ENCODE measurements at places on chromosomes 12 and 14.

DNA sequence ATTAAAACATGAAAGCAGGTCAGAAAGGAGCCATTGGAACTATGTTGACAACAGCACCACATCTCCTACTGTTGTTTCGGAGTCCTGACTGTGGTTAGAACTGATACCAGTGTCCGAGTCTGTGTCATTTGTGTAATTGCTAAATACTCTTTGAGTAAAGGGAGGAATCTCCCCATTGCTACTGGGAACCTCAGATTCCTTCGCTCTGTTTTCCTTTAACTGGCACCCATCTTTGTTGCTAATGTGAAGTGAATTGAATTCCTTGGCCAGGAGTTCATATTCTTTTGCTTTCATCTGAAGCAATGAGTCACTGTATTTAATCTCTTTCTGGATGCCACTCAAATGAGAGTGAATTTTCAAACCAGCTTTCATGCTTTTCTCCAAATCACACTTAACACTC lies 31.5 kb downstream of the RASSF9 start:
- no peak for DNase-seq

DNA sequence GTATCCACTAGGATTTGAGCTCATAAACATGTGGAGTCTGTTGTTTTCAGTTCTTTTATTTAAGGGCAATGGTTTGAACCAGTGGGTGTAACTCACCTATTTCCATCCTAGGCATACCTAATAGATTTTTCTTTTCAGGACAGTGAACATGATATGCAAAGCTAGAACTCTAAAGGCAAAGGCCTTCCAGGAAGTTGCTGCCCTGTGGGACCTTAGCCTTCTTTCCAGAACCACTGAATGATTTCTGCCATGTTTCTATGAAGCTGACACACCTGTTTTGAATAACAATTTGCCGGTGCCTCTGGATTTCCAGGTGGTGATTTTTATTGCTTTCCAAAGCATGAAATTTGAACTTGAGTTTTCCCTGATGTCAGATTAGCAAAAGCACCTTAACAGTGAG lies 372.9 kb upstream of the FAR2 start:
- no peak for DNase-seq

DNA sequence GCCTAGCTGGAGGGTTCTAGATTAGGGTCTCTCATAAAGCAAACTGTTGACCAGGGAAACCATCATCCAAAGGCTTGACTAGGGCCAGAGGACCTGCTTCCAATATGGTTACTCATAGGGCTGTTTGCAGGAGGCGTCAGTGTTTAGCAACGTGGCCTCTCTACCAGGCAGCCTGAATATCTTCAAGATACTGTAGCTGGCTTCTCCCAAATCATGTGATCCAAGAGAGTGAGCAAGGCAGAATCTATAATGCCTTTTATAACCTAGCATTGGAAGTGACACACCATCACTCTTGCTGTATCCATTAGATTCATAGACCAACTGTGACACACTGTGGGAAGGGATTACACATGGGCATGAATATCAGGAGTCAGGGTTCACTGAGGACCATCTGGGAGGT lies 17.3 kb downstream of the TPH2 start:
- no peak for DNase-seq

DNA sequence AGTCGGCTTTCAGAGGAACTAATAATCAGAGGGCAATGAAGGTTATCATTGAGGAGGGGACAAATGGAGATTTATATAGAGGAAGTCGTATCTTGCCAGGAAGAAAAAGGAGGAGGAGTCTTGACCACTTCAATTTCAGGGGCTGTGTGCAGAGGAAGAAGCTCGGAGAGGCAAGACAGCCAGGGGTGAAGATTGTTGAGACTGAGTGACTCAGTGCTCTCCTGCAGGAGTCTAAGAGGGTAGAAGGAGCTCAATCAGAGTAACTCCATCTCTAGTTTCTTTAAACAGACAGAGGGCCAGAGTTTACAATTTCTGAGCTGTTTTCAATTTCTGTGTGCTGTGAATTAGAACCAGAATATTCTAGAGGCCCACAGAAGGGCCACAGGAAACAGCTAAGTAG lies 439.3 kb upstream of the PRICKLE1 start:
- no peak for DNase-seq

GRCh38 chr12:105507311-105508038 lies 177.0 kb downstream of the C12orf75 start:
- no peak for DNase-seq

GRCh38 chr14:28571636-28572035 lies 195.0 kb upstream of the FOXG1 start:
- no peak for DNase-seq

- no peak for DNase-seq
Observed at GRCh38 chr12:2396448-2396871, 343.7 kb downstream of the CACNA1C start.

DNA sequence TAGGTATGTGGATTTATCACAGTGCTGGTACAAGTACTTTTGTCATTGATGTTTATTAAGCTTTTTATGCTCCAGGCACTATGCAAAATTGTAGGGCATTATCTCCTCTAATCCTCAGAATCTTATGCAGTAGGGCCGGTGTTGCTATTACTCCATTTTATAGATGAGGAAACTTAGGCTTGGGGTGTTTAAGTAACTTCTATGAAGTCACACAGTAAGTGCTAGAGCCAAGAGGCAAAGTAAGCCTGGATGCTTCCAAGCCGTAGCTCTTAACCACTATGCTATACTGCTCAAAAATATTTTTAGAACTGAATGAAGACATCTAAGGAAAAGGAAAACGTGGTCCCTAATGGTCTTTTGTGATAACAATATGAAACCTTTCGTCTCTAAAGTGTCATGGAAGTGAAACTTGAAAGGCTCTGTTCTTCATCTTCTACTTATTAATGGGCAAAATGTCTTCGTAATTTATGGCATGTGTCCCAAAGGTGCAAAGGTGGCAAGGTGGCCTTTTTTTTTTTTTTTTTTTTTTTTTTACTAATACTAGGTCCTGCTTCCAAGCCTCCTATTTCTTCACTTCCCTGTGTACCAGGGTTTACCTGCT lies 85.2 kb downstream of the ETV6 start:
- DNase-seq: no peak

DNA sequence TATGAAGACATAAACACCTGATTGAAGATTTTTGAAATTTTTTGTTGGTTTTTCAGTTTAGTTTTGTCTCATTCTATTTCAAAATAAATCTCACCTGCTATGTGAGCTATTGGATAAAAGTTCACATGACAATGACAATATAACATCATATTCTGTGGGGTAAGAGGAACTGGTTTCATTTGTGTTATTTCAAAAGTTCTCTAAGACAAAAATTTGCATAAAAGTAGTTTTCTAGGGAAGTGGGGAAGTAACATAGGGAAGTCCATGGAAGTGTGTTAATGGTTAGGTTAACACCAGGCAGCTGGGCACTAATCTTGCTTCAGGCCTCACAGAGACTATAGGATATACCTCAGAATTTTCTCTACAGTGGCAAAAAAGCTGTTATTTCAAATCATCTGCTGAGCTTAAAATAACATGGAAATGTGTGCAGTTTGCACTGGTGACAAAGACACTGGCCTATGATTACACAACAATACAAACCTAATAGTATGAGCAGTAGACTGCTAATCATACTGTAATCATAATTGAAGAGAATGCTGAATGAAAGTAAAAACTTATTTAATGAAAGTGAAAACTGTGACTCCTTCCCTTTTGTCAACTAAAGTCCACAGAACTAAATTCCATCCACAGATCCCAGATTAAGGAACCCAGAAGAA lies 710.6 kb upstream of the TMEM132C start:
- no peak for DNase-seq

DNA sequence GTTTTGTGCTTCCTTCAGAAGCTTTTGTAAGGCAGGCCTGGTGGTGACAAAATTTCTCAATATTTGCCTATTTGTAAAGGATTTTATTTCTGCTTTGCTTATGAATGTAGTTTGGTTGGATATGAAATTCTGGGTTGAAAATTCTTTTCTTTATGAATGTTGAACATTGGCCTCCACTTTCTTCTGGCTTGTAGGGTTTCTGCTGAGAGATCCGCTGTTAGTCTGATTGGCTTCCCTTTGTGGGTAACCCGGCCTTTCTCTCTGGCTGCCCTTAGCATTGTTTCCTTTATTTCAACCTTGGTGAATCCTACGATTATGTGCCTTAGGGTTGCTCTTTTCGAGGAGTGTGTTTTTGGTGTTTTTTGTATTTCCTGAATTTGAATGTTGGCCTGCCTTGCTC lies 58.2 kb downstream of the NUBPL start:
- DNase-seq: no peak

GRCh38 chr14:104221636-104222369 lies 83.4 kb downstream of the KIF26A start:
- no peak for DNase-seq

DNA sequence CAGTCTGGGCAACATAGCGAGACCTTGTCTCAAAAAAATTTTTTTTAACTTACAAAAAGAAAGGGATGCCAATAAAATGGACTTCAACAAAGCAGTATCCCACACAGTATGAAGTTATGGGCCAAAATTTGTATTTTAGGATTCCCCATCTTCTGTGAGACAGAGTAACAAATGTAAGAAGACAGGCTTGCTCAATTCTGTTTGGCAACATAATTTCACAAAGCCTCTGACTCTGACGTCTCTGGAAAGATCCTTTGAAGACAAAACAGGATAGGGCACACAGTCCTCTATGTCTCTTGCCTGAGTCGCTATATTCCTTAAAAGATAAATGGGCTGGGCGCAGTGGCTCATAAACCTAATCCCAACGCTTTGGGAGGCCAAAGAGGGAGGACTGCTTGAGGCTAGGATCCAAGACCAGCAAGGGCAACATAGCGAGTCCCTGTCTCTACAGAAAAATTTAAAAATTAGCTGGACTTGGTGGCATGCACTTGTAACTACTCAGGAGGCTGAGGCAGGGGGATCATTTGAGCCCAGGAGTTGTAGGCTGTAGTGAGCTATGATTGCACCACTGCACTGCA lies 1.1 kb upstream of the HOMEZ start:
- DNase-seq: no peak

DNA sequence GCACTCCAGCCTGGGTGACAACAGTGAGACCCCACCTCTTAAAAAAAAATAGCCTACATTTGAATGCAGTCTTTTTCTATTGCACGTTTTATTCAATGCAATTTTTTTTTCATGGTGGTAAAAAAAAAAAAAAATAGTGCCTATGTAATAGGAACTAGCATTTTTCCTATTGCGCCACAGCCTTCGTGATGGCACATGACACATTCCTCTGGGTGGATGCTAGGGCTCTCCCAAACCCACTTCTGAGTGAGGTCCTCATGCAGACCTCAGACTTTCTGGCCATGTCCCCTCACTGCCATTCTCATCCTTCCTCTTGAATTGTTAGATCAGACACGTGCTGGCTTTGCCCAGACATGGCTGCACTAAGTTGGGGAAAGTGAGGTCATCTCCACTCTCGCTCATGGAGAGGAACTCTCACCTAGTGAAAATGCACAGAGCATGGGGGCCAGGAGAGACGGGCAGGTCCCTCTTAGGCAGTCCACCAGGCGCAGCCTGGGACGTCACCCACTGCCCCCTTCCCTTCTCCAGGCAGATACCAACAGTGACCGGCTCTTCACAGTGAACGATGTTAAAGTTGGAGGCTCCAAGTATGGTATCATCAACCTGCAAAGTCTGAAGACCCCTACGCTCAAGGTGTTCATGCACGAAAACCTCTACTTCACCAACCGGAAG lies 19.2 kb downstream of the DCAF4 start:
- no peak for DNase-seq

DNA sequence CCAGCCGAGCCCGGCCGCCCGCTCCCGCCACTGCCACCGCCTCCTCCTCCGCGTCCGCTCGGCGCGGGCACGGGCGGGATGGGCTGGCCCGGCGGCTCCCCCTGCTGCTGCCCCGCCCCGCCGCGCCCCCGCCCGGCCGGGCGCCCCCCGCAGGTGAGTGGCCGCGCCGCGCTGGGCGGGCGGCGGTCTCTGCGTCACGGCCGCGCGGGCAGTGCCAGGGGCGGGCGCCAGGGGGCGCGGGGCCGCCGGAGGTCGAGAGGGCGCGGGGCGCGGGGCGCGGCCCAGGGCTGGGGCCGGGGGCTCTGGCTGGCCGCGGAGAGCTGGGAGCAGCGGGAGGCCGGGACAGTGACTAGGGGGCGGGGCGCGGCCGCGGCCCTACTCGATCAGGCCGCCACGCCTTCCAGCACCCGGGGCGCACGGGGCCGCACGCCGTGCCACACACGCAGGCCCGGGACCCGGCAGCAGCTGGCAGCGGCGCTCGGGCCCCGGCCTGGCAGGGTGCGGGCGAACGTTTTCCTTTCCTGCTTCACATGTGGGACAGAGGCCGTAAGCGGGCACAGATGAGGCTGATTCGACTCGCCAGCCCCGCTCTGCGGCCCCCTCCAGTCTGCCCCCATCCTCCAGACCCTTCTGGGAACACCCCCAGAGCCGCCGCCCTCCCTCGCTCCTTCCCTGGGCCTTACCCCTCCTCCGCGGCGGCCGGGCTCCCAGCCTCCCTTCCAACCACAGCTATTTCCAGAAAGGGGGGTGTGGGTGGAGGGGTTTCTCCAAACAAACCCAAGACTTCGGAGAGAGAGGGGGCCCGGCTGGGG lies 2.4 kb upstream of the TNS2 start:
- DNase-seq: peak; percentile 62

- DNase-seq: no peak
Observed at GRCh38 chr14:104805326-104805678, 4.4 kb downstream of the ZBTB42 start.

- no peak for DNase-seq
Observed at GRCh38 chr12:120366845-120367232, 2.1 kb downstream of the MSI1 start.

DNA sequence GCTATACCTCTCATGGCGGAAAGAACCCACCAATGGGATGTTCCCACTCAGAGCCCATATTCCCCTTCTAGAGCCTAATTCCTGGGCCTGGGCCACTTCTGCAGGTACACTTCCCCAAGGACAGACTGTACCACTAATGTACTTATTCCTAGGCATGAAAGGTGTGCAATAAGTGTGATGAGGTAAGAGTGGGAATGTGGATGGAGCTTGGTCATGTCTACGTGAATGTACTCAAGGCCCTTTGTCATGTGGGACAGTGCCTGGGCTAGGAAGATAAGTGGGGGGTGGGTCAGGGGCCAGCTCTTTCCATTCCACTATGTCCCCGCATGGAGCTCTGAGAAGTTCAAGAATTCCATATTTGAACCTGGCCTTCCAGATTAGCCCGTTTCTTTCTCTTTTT lies 63.4 kb upstream of the FUT8 start:
- no peak for DNase-seq

GRCh38 chr14:86055512-86056075 lies 525.6 kb downstream of the FLRT2 start:
- no peak for DNase-seq

GRCh38 chr14:43449291-43449690 lies 1057.8 kb downstream of the FSCB start:
- no peak for DNase-seq

DNA sequence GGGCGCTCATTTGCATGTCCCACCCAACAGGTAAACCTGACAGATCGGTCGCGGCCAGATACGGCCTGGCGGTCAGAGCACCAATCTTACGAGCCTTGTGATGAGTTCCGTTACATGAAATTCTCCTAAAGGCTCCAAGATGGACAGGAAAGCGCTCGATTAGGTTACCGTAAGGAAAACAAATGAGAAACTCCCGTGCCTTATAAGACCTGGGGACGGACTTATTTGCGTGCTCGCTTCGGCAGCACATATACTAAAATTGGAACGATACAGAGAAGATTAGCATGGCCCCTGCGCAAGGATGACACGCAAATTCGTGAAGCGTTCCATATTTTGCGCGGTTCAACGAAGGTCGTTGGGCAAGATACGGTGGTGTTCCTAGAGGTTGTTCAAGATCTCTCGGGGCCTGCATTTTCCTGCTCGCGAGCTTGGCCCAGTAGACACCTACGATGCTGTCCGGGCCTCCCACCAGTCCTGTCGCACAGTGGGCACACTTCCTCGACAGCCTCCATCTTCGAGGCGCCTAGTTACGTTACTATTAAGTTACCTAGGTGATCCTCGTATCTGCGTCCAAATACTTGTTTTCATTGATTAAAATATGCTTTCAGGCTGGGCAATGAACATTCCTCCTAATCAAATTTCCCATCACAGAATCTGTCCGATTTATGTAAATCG lies at the start of gene RNU6-7:
RNU6-7 (plus strand) TSS at position 230 of the 675 bp plus-strand sequence.
- no peak for DNase-seq
